ENCODE measurements at places on chromosomes 7 and 10.

DNA sequence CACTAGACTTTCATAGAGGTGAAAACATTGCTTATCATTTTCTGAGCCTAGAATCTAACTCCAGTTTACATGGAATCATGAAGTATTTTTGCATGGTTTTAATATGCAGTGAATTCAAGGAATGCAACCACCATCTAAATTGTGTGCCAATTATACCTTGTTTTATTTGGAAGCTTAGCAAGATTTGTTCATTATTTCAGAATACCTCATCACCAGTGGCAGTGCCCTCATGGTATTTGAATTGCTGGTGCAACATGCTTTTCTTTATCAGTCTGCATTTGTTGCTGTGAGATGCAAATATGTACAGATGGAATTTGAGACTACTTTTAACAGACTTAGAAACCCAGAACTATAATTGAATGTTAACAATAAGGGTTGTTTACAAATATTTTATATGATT lies 18.7 kb upstream of the ZNF800 start:
- DNase-seq, result no peak

- DNase-seq, result no peak
Measured at GRCh38 chr10:52115823-52116222, 198.3 kb upstream of the DKK1 start.

- DNase-seq, result peak; percentile 96
Measured at GRCh38 chr7:39589323-39590111, 23.3 kb downstream of the YAE1 start.

DNA sequence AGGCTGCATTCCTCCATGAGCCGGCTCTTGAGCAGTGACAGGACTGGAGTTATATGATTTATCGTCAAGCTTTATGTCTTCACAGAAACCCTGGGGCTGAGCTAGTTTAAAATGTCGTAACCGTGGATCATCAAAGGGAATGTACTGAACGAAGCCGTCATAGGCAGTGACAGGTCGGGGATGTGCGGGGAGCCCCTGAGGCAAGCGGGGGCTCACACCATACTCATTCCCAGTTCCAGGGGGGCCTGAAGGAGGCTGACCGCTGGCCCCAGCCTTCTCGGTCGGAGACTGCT lies 30.7 kb downstream of the JCAD start:
- no peak for DNase-seq

DNA sequence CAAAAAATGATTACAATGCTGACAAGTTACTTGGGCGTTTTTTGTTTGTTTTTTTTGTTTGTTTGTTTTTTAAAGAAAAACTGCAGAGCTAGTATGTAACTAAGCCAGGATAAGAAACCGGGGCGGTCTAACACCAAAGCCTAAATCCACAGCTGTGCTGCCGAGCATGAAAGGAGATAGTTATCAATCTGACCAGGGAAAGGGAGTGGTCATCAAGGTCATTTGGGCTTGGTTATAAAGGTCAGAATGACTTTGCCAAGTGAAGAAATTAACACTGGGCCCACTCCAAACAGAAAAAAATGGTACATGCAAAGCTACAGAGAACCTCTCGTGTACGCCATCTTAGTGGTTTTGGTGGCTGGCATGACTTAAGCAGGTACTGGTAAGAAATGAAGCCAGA lies 104.7 kb downstream of the SRPK2 start:
- DNase-seq, result no peak

DNA sequence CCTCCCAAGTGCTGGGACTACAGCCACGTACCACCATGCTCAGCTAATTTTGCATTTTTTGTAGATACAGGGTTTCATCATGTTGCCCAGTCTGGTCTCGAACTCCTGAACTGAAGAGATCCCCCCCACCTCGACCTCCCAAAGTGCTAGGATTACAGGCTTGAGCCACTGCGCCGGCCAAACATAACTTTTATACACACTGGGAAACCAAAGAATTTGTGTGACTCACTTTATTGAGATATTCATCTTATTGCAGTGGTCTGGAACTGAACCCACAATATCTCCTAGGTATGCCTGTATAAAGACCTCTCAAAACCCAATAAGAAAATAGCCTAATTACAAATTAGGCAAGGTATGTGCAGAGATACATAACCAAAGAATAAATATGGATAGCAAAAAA lies 182.6 kb upstream of the FEZF1 start:
- no peak for DNase-seq

All from hematopoietic multipotent progenitor cell treated with erythropoietin and hydrocortisone succinate and interleukin-3 and kit ligand, for 8 days (in vitro differentiated cells).